ENCODE measurements at places on chromosomes 16 and 17.

GRCh38 chr16:11101695-11102522 is 154.1 kb downstream of the SOCS1 start:
- DNase-seq = no peak

DNA sequence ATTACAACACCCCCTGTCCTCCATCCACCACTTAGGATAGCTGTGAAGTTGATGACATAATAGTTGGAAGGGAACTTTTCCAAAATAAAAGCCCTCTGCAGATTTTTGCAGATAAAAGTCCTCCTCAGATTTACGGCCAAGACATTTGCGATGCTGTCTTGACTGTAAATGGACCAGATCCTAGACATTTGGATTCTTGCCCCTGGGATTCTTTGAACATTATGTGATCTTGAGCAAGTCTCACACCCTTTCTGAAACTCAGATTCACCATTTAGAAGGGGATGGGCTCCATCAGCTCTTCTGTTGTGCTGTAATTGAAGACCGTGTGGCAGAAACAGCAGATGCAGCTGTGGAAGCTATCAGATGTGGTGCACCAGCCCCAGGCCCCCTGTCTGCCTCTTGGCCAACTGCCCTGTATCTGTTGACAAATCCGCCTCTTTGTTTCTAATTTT is 153.9 kb upstream of the CACNG3 start:
- no peak for DNase-seq

DNA sequence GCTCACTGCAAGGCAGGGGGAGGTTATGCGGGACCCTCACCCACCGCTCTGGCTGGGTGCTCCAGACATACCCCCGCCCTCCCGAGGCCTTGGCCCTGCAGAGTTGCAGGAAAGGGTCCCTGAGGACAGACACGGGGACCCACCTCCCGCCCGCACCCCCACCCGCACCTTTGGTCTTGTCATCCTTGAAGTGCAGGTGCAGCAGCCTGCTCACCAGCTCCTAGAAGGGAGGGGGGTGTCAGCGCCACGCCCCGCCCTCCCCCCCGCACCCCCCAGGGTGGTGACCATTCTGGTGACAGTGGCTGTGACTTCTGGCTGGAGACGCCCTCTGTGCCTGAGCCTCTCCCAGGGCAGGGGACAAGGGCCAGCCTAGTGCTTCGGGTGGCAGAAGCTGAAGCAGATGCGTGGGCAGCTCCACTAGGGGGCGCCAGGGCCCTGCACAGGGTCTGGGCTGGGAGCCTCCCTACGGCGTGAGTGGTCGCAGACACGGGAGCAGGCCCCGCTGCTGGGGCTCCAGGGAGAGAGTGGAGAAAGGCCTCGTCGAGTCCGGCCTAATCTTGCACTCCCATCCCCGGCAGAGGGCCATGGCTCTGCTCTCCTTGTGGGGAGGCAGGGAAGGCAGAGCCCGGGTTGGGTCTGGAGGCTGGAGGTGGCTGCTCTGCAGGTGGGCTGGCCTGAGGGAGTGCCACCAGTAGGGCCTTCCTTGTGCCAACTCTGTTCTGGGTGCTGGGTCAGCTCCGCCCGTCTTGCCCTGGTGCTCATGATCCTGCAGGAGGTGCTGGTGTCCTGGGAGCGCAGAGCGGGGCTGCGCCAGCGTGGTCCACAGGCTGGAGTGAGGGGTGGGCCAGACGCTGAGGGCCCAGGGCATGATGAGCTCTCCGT is 2.7 kb downstream of the CENPX start:
- no peak for DNase-seq

DNA sequence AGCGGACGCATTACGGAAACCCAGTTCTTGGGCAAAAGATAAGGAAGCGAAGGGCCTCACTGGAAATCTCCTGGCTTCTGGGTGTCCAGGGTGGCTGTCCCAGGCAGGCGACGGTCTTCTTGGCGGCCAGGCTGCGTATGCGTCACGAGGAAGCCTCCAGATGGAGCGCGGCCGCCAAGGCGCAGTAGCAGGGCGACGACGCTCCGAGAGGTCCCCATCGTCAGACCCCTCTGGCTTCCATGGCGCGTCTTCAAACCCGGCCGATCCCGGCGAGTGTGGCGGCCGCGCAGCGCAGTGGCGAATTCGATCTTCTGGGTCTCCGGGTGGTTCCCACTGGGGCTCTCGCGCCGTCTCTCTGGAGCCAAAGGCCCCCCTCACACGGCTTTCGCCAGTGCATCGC is 13.8 kb upstream of the ANKRD40CL start:
- DNase-seq = no peak

- DNase-seq = no peak
Measured at GRCh38 chr16:60605176-60605575, 1431.1 kb downstream of the CDH8 start.

Data from fibroblast of skin of right quadriceps (primary cell).